ENCODE measurements at places on chromosomes 16 and 17.

- no peak for DNase-seq
Observed at GRCh38 chr17:57556320-57556719, 188.8 kb downstream of the CCDC182 start.

DNA sequence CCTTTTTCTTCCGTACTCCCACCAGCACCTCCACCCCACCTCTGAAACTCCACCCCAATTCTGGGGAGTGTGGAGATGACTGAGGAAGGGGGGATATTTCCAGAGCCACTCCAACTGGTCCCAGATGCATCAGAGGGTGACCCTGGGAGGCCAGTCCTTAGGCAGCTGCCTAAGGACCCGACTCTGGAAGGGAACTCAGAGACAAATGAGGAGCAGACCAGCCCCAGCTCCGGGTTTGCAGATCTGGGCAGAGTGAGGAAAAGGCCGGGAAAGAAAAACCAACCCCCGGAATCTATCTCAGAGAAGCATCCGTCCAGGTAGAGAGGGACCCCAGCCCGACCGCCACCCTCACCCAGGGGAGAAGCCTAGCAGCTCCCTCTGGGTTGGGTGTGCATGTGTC, 41.5 kb downstream of the SOCS3 start:
- no peak for DNase-seq

DNA sequence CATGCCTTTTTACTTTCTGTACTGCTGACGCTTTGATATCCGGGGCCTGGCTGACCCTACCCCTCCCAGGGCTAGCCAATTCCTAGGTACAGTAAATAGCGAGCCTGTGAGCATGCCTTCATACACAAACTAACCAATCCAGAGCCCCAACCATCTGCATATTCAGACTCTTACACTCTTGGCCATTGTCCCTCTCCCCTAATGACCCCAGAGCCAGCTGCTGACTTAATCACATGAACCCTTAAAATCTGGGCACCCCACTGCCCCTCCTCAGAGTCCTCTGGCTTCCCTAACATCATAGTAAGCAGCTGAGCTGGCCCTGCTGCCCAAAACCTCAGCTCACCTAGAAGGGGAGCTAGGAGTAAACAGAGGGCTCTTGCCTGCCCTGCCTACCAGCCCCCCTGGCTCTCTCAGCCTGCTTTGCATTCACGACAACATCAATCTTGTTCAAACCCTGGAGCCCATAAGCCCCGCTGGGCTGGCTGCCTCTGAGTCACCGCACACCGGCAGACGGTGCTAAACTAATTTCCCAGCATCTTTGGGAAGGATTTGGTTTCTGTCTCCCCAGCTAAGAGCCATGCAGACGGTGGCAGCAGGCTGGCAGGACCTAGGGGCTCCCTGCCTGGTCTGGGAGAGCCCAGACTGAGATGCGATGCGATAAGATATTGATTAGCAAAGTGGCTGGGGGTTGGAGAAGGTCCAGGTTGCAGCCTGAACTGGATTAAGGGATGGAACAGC, 63.2 kb downstream of the CLEC19A start:
- no peak for DNase-seq

- DNase-seq: no peak
Observed at GRCh38 chr17:38550661-38551060, 55.1 kb downstream of the SRCIN1 start.

DNA sequence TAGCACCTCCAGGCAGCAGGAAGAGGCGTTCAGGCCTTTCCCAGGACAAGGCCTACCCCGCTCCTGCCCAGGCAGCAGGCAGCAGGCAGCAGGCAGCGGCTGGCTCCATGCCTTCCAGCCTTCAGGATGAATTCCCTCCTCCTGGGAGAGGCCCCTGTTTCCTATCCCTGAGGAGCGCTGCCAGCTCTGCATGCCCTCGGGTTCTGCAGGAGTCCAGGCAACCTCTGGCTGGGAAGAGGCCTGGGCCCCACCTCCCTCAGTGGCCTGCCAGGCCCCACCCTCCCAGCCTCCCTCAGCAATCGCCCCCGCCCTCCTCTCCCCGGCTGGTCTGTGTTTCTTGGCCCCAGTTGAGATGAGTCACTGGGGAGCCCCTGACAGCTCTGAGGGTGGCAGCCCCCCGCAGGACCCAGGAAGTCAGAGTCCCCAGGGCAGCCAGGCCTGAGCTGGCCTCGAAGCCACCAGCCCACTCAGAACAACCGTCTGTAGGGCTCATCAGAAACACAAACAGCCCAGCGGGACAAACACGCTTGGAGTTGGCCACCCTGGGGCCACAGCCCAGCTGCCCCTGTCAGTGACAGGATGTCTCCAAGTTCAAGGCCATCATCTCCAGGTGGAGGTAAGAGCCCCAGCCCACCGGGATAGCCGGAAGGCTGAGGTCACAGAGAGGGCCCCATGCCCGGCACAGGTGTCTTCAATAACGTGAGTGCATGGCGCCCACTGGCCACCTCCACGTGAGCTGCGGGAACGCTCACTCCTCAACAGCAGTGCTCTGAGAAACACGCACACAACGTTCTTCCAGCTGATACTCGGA, 39.5 kb upstream of the CIBAR2 start:
- no peak for DNase-seq

DNA sequence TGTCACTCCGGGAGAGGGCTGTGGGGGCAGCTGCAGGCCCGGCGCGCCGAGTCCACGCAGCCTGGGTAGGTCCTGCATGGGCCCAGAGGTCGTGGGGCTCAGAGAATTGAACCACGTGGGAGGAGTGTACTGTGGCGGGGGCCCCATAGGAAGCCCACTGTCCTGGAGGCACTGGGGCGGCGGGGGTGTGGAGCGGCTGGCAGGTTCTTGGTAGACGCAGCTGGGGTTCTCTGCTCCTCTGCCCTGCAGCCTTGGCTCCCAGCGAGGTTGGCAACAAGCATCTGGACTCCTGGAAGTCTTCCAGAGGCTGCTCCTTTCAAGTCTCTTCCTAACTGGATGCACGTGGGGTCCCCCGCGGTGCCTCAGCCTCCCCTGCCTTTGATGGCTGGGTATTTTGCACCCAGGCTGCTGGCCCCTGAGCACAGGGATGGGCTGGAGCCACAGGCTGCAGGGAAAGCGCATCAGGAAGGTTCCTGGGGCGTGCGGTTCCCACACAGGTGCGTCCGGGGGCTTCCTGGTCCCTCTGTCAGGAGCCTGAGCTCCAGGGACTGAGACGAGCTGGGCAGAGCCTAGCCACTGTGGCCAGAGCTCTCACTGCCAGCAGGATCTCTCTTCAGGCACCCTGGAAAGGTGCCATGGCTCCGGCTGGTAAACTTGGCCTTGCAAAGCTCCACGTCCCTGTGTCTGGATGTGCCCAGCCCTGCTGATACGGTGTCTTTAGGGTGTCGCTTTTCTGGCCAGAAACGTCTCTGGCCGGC, 9.3 kb downstream of the KCTD5 start:
- no peak for DNase-seq

- DNase-seq: no peak
Observed at GRCh38 chr17:50149417-50150353, 792 bp downstream of the PPP1R9B start.

DNA sequence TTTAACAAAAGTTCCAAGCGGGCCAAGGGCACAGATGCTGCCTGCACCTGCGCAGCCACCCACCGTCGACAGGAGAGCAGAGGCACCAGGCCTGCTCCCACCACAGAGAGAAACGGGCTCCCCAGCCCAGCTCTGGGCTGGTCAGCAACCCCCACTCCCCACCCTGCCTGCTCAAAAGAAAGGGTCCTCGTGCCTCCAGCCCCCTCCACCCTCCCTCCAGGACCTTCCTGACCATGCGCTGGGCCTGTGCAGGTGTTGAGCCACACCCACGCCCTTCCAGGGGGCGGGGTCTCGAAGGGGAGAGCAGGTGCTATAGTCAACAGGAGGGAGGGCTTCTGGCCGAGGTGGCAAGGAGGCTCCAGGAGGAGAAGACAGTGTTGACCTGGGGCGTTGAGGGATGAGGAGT, 25.3 kb downstream of the ZNF778 start:
- no peak for DNase-seq

- DNase-seq: no peak
Observed at GRCh38 chr17:41002814-41003213, 3.1 kb upstream of the KRTAP3-2 start.

GRCh38 chr16:66292241-66292935, 74.1 kb upstream of the CDH5 start:
- no peak for DNase-seq

DNA sequence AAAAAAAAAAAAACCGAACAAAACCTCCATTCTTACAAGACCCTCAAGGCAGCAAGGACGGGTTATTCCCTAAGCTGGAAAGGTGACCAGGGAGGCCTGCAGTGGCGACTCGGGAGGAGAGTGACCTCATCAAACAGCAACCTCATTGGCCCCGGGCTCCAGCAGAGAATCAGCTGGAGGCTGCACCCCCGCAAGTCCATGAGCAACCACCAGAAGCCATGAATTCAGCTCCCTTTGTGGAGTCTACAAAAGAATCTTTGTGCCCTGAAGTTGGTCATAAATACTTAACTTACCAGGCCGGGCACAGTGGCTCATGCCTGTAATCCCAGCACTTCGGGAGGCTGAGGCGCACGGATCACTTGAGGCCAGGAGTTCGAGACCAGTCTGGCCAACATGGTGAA, 80.9 kb upstream of the CREBBP start:
- DNase-seq: no peak

DNA sequence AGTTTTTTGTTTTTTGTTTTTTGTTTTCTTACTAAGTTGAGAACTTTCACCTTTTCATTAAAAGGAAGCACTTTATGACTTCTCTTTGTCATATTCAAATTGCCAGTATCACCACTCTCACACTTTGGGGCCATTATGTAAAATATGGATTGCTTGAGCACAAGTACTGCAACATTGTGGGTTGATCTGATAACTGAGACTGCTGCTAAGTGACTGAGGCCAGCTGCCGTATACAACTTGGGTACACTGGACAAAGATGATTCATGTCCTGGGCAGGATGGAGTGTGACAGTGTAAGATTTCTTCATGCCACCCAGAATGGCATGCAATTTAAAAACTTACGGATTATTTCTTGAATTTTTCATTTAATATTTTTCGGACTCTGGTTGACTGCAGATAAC, 7.8 kb downstream of the TTC19 start:
- no peak for DNase-seq

DNA sequence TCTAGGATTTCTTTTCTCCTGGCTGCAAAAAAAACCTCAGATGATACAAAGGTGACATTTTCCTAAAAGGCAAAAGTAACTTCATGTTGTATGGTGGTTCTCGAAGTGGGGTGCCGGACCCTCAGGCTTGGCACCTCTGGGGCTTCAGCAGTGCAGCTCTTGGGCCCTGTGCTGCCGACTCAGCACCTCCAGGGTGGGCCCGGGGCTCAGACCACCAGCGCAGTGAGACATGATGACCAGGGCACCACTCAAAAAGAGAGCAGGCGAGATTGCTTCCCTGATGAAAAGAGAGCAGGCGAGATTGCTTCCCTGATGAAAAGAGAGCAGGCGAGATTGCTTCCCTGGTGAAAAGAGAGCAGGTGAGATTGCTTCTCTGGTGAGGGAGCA, 98.7 kb upstream of the ZNF750 start:
- no peak for DNase-seq

Measured in activated CD4-positive, alpha-beta T cell treated with anti-CD3 and anti-CD28 coated beads, Interleukin-2, amount 50 U/mL, for 24 hours (primary cell).